Transverse colon (tissue), 4 donors: ENCODE measurements at places on chromosomes 1 and 21.

DNA sequence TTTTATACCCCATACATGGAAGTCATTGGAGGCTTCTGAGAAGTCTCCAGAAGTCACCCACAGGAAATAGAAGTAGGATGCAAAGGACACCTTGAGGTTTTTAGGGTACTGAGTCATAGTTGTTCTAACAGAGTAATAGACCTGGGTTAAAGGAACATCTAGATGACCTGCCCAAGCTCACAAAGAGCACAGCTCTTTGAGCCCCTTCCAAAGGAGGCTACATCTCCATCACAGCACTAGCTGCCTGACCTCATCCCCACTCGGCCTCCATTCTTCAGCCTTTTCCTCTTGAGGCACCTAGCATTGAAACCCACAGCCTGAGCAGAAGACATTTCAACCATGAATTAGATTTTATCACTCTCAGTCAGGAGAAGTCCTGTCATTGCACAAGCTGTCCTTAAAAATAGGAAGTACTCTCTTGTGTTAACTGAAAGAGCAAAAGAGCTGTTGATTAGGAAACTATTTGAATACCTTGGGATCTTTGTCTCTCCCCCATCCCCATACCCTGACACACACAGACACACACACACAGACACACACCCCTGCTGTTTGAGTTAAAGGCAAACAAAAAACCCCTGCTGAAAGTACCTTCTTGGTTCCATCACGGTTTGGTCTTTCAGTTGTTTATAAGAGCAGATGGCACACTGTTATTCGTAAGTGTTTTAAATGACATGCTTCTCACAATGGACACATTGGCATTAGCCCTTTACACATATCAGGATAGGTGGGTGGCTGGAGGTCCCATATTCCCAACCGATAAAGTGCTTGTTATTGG is 22.2 kb downstream of the MKNK1 start:
- DNase-seq: no peak

DNA sequence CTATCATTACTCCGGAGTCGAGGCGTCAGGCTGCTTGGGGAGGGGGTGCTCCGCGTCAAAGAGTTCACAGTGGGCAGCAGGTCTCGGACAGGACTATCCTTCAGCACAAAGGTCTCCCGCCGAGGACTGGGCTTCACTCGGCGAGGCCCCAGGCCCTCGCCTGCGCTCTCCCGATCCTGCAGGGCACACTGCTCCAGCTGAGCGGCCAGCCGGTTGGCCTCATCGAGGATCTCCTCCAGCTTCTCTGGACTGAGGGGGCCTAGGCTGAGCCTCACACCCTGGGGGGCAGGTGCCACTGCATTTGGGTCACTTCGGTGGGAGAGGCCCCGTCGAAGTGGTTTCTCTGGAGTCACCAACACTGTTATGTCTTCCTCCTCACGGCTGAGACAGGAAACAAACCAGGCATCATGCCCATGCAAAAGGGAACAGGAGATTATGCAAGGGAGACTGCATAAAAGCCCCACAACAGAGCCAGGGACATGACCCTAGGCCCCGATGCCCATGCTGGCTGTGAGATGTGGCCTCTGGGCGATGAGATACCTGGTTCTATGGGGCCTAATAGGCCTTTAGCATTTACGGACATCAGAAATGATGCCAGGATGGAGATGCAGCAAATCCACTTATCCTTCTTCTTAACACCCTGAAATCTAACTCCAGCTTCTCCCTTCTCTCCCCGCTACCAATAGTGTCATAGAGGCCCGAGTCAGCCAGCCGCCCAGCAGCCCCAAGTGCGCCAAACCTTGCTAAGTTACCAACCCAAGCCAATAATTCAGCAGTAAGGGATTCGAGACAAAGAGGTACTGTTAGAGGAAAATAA is 1.1 kb downstream of the PSRC1 start:
- no peak for DNase-seq

GRCh38 chr1:201883786-201884185 is 4.9 kb upstream of the SHISA4 start:
- DNase-seq: no peak

DNA sequence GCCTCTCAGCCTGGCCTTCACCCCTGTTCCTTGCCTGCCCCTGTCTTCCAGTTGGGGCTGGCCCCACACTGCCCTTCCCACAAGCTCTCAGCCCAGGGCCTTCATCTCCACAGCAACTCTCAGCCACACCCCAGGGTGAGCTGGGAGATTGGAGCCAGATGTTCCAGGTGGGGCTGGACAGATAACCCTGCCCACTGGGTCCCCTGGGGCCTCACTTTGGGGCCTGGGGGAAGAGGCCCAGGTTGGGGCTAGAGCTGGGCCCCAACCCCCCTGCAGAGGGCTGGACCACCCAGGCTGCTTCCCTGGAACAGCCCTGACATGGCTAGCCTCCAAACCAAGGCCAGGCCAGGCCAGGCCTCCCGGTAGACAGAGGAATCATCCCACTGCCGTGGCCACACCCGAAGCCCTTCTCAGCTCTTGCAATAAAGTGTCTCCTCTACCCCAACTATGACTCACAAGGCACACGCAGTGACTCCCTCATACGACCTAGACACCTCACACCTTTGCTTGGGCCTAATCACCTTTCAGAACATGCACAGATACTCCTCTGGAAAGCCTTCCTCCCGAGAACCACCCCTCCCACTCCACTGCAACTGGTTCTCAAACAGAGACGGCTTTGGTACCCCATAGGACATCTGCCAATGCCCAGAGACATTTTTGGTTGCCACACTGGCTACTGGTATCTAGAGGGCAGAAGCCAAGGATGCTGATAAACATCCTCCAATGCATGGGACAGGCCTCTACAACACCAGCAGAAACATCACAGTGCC is 22.2 kb downstream of the SLC2A1 start:
- DNase-seq: peak; percentile 67
